ENCODE measurements at places on chromosomes 6 and 20.

DNA sequence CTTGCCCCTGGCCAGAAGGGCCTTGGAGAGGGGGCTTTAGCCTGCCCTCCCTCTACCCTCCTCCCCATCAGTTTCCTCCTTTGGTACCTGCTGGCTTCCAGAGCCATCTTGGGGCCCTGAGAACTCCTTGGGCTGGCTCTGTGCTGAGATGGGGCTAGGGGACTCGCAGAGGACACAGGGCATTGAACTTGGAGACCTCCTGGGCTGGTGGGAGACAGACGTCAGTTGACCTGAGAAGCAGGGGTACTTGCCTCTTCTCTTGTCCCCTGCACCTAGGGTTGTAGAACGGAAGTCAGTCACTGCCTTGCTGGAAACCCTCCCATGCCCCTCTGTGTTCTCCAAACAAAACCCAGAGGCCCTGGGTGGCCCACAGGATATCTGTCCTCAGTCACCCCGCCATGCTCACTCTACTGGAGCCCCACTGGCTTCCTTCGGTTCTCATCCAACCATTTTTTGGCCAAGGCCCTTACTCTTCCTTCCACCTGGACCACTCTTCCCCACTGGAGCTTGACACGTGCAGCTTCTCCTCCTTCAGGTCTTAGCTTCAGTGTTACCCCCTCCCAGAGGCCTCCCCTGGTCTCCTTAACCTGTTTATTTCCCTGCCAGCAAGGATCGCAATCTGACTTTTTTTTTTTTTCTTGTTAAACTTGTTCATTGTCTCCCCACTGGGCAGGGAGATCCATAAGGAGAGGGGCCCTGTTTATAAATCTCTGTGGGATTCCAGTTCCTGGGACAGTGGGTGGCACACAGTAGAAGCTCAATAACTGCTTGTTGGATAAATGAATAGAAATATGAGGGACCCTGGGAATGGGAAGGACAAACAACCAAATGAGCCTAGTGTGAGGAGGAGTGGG, 971 bp downstream of the RBCK1 start:
- no peak for DNase-seq

- DNase-seq, result no peak
Measured at GRCh38 chr20:7463290-7463689, 477.0 kb downstream of the HAO1 start.

GRCh38 chr6:42367353-42368011, 84.2 kb downstream of the TRERF1 start:
- DNase-seq, result peak; percentile 13

DNA sequence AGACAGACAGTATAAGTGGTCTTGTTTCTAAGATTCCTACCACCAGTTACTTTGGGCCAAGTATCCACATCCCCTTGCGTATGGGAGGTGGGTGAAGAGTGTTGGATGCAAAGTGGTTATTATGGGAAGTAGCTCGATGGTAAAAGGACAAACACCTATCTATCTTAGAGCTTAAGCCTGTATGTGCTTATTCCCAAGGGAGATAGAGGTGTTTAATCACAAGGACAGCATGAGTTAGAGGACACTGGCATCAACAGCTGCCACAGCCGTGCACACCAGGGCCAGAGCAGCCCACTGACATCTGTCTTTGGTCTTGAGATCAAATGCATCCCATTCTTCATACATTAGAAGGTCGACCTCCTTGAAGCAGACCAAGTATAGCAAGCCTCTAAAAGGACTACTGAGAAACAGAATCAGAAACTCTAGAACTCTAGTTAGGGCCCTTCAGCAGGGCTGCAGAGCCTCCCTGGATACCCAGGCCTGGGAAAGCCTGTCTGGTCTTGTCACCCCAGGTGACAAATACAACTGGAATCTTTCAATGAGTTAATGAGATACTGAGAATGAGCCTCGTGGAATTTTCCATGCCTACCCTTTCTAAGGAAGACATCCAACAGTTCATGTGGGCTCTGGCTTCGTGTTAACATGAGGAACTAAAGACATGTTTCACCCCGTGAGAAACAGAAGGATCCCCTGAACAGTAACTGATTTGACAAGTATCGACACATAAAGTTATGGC, 28.7 kb downstream of the TXNDC5 start:
- no peak for DNase-seq

- no peak for DNase-seq
Measured at GRCh38 chr6:99780556-99780885, 173.9 kb downstream of the PRDM13 start.

GRCh38 chr20:4854561-4854901, 132.8 kb downstream of the PRND start:
- no peak for DNase-seq

DNA sequence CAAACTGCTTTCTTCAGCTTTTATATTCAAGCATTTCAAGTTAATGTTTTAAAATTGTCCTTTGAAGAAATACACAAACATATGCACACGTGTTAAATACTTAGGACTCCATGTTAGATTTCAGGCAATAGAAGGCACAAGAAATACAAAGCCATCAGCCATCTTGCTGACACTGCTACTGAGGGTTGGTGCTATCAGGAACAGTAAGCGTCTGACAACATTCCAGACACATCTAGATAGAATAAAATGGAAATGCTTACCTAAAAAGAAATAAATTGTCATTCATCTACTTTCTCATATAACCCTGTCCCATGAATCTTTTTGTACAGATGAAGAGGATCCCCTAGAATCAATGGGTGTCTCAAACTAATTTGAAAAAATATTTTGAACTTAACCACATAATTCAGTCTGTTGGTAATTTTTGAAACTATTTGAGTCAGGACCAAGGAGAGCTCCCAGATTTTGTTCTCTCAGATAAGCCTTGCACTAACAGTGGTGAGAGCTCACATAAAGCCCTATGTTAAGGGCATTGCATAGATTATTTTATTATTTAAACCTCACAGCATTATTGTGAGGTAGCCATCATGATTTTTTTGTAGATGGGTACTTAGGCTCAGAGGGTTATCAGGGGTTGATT, 631.1 kb upstream of the POU3F2 start:
- no peak for DNase-seq

- peak; percentile 87 for DNase-seq
Measured at GRCh38 chr20:17557675-17558006, 12.2 kb upstream of the DSTN start.

- no peak for DNase-seq
Measured at GRCh38 chr20:63543733-63544132, 3.8 kb downstream of the SRMS start.
